ENCODE measurements at places on chromosomes 12 and 14.

DNA sequence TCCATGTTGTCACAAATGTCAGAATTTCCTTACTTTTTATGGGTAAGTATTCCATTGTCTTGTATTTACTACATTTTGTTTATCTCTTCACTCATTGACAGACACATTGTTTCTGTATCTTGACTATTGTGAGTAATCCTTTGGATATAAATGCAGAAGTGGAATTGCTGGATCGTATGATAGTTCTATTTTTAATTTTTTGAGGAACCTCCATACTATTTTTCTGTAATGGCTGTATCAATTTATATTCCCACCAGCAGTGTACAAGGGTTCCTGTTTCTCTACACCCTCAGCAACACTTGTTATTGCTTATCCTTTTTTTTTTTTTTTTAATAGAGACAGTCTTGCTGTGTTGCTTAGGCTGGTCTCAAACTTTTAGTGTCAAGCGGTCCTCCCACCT lies 3.5 kb upstream of the KICS2 start:
- DNase-seq: no peak

DNA sequence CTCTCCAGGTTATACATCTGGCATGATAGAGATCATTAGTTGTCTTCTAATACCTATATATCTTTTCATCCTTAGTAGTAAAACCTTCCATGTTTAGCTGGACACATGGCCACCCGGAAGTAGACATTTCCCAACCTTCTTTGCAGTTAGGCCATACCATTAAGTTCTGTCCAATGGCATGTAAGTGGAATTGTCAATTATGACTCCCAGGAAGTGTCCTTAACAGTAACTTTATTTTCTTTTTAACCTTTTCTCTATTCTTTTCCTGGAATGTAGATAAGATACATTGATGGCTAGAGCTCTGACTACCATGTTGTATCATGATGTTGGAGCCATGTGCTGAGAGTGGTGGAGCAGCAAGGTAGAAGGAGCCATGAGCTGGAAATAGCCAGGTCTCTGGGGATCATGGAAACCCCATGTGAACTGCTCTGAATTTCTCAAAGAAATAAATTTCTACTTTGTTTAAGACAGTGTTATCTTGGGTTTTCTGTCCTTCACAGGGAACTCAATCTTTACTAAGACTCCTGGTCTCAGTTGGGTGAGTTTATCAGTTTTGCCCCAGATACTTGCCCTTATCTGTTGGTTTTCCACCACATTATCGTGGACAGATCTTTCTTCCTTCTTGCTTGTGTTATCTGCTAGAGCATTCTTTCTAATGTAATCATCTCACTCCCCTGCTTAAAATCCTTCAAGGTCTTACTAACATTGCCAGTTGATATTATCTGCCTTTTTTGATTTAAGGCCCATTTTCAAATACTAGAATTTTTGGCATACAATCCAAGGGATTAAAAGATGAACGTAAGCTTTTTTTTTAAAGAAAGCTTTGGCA lies 5.1 kb upstream of the LTA4H start:
- no peak for DNase-seq

GRCh38 chr12:130748786-130749185 lies 32.7 kb upstream of the RIMBP2 start:
- no peak for DNase-seq

DNA sequence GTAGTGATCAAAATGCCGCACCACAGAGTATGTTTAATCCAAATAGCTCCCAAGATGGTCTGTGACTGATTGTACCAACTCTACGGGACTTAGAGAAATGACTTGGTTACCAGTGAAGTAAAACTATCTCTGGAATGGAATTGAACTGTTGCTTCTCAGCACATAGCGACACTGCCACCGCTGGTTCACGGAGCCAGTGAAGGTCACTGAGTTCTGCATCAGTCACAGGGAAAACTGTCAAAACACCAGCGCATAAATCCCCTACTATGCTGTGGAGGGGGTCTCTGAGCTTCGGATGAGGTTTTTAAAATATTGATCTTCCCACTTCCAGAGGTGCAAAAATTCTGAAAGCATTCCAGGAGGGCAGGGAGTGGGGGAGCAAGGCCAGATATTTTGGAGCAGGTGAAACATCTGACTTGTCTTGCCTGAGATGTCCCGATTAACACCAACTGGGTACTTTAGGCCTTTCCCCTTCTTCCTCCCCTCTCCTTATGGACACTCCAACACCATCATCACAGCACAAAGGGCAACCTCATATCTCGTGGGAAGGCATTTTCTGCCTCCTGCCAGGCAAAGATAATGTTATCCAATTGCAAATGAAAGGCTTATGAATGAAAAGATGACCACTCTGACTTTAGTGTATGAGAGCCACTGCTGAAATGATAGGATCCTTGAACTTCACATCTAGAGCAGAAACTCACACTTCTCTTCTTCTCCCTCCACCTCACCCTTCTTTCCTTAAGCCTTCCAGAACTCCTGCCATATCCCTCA lies 2.0 kb upstream of the PLXNC1 start:
- DNase-seq: no peak

GRCh38 chr12:16473610-16474326 lies 126.3 kb downstream of the MGST1 start:
- DNase-seq: no peak

DNA sequence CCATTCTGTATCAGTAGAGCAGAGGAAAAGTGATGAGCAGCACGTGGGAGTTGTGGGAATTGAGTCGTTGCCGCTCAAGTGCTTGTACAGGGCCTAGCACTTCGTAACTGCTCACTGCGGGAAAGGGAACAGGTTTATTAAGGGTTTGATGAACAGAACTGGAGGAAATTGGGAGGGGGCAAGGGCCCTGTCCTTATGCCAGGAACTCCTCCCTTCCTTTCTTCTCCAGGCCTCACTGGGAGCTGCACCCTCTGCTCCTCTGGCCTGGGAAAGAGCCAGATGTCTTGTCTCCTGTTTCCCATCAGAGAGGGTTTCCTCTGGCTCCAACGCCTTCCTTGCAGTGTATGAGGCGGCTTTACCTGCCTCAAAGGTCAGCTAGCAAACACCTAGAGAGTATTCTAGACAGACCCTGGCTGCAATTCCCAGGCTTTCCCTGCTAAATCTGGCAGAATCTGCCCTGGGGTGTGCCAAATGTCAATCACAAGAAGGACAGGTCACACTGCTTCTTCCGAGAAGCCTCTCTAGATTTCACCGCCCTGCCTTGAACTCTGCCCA lies 78.4 kb downstream of the NTF3 start:
- DNase-seq: no peak

- no peak for DNase-seq
Measured at GRCh38 chr12:94571556-94571955, 78.8 kb downstream of the TMCC3 start.

- DNase-seq: no peak
Measured at GRCh38 chr14:24659916-24660570, 26.1 kb upstream of the GZMB start.

- no peak for DNase-seq
Measured at GRCh38 chr14:51750542-51750941, 98.8 kb downstream of the FRMD6 start.

- no peak for DNase-seq
Measured at GRCh38 chr14:91417983-91418386, 365 bp upstream of the CCDC88C start.

GRCh38 chr12:29131539-29131938 lies 17.5 kb upstream of the FAR2 start:
- no peak for DNase-seq

DNA sequence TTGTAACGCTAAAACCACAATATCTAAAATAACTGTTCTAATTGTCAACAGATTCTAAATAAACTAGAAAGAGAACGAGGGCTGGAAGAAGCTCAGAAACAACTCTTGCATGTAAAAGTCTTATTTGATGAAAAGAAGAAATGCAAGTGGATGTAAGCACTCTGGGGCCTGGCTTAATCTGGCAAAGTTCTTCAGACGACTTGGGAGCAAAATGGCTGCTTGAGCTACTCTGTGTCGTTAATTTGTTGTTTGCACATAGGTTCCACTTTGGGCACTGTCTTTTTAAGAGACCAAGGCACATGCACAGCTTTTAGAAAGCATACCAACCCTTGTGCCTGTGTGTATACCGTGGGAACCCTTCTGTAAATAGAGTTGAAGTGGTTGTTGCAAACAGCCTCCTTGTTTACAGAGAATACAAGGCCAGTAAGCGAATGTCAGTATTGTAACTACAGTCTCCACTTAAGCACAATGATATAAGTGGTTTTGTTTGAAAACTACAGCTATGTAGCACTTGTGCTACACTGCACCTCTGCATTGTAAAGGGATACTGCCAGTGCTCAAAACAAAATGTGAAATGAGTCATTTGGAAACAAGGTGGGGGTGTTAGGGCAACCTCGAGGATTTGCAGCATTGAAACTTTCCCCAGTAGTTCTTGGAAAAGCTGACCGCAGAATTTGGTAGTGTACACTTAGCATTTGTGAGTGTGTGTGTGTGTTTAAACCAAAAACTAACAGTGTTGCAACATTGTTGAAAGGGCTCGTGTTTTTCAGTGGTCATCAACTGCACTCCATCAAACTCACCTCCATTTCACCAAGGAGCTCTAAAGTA lies 154.3 kb downstream of the CEP83 start:
- DNase-seq: no peak

DNA sequence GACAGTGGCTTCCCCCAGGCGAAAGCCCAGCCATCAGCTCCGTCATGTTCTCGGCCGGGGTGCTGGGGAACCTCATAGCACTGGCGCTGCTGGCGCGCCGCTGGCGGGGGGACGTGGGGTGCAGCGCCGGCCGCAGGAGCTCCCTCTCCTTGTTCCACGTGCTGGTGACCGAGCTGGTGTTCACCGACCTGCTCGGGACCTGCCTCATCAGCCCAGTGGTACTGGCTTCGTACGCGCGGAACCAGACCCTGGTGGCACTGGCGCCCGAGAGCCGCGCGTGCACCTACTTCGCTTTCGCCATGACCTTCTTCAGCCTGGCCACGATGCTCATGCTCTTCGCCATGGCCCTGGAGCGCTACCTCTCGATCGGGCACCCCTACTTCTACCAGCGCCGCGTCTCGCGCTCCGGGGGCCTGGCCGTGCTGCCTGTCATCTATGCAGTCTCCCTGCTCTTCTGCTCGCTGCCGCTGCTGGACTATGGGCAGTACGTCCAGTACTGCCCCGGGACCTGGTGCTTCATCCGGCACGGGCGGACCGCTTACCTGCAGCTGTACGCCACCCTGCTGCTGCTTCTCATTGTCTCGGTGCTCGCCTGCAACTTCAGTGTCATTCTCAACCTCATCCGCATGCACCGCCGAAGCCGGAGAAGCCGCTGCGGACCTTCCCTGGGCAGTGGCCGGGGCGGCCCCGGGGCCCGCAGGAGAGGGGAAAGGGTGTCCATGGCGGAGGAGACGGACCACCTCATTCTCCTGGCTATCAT lies 663 bp downstream of the PTGER2 start:
- DNase-seq: no peak

- no peak for DNase-seq
Measured at GRCh38 chr12:5204271-5204670, 160.6 kb downstream of the KCNA5 start.

- no peak for DNase-seq
Measured at GRCh38 chr12:77469578-77470333, 360.9 kb upstream of the NAV3 start.

- no peak for DNase-seq
Measured at GRCh38 chr12:27560126-27560525, 36.1 kb downstream of the PPFIBP1 start.

- no peak for DNase-seq
Measured at GRCh38 chr12:80763874-80764273, 47.2 kb downstream of the MYF5 start.

DNA sequence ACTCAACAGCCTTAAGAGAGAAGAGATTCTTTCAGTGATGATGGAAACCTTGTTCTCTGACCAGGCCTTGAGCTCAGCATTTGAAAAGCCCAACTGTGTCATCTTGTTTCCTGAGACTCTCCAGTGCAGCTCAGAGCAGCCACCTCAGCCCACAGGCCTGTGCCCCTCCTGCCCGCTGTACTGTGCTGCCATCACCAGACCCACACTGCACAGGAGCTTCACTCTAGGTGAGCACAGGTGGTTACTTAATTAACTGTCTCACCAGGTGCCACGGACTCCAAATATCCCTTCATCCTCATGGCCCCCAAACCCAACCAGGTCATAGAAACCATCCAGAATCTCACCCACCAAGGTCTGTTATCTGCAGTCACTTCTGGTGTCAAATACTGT lies 51.3 kb downstream of the JAG2 start:
- no peak for DNase-seq

- no peak for DNase-seq
Measured at GRCh38 chr14:78491048-78491447, 320.9 kb downstream of the NRXN3 start.

GRCh38 chr12:128783129-128783574 lies 40.6 kb downstream of the SLC15A4 start:
- no peak for DNase-seq

DNA sequence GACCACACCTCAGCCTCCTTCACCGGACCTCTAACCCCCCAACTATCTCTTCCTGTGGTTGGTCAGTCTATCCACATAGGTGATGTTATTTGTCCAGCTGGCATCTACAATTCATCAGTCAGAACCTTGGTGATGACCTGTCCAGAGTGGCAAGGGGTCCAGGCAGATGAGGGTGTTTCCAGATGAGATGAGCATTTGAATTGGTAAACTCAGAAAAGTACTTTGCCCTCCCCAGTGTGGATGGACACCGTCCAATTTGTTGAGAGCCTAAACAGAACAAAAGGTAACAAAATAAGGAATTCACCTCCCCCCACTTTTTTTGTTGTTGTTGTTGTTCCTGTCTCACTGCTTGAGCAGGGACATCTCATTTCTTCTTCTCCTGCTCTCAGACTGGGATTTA lies 34.3 kb upstream of the LRP6 start:
- DNase-seq: no peak

GRCh38 chr12:15726878-15727150 lies 62.4 kb downstream of the EPS8 start:
- DNase-seq: no peak

- DNase-seq: no peak
Measured at GRCh38 chr12:103844305-103844704, 3.3 kb upstream of the NT5DC3 start.

DNA sequence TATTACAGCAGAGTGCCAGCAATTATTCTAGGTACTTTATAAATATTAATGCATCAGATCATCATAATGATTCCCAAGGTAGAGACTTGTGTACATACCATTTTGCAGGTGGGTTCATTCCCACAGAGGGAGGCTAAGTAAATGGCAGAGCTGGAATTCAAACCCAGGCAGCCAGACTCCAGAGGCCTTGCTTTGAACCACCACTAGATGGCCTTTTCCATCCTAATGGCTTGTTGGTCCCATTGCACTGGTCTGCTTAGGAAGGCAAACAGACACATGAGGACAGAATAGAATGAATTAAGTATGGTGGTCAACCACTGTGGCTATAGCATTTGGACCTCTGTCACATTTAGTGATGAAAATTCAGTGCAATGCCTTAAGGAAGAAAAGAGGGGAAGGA lies 158.7 kb downstream of the METTL25 start:
- no peak for DNase-seq

DNA sequence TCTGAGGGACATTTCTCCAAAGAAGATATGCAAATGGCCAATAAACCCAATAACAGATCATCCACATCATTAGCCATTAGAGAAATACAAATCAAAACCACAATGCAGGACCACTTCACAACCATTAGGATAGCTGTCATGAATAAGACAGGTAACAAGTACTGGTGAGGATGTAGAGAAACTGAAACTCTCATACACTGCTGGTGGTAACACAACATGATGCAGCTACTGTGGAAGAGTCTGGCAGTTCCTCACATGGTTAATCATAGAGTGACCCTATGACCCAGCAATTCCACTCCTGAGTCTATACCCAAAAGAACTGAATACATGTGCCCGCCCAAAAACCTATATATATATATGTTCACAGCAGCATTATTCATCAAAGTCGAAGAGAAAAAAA lies 39.0 kb downstream of the TTC9 start:
- DNase-seq: no peak
